ENCODE measurements at places on chromosomes 13 and 19.

- peak; percentile 39 for DNase-seq
These were observed 14.5 kb upstream of the MPHOSPH8 start for GRCh38 chr13:19618977-19619376.

DNA sequence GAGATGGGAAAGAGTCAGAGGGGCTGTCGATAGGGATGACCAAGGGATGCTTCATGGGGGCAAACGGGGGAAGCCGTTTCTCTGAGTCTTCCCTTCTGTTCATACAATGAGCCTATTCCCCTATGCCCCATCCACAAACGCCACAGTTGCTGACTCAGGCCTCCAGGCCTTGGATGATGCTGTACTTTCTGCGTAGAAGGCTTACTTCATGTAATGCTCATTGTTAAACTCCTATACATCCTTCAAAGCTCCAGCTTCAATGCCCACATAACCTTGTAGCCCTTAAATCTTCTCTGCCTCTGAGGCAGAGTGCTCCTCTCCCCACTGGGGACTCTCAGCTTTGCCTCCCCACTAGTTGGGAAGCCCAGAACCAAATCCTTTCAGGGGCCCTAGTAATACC is 120.3 kb downstream of the PTPRS start:
- DNase-seq: no peak

DNA sequence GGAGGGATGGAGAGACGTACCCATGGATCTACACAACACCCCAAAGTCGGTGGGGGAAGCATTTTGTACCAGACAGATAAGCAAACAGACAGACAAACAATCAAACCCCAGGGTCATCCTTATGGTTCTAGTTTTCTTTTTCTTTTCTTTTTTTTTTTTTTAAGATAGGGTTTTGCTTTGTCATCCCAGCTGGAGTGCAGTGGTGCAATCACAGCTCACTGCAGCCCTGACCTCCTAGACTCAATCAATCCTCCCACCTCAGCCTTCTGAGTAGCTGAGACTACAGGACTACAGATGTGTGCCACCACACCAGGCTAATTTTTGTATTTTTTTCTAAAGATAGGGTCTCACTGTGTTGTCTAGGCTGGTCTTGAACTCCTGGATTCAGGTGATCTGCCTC is 17.9 kb upstream of the FBL start:
- no peak for DNase-seq

- peak; percentile 9 for DNase-seq
These were observed 230.2 kb downstream of the TDRD3 start for GRCh38 chr13:60627071-60627686.

DNA sequence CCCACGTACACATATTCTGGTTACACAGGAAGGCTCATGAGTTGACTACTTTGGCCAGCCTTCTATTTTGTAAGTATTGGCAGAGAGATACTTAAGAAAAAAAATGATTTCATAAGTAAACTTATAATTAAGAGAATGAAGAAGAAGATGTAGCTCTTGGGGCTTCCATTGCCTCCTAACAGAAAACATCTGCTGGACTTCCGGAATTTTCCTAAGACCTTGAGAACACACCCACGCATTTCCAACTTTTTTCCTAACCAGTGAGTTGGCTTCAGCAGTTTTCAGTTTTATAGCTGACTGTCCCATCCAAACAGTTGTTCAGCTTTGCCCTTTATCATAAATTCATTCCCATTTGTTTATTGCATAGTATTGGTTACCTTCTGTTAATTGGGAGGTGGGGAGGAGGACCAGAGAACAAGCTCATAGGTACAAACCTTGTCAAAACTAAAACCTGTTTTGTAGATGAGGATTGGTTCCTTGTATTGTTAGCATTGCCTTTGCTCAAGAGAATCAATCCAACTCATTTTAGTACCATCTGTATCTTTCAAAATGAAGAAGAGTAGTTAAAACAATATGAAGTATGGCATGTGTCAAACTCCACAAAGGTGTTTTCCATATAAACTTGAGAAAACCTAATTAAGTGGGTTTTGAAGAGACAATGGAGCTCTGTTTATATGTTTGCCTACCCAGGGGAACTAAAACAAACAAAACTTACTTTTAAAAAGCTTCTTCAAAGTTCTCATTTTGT is 93.9 kb downstream of the COL4A2 start:
- DNase-seq: no peak

- DNase-seq: no peak
These were observed 953.1 kb downstream of the PCDH17 start for GRCh38 chr13:58584610-58585009.

DNA sequence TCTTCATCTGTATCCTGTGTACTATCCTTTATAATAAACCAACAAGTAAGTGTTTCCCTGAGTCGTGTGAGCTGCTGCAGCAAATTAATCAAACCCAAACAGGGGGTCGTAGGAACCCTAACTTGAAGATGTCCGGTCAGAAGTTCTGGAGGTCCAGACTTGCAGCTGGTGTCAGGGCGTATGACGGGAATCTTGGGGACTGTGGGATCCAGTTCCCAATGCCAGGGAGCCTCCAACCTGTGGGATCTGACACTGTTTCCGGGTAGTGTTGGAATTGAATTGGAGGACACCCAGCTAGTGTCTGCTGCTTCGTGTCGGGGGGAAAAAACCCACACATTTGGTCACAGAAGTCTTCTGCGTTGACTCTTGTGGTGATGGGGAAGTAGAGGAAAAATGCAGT is 52.1 kb upstream of the AMER2 start:
- no peak for DNase-seq

DNA sequence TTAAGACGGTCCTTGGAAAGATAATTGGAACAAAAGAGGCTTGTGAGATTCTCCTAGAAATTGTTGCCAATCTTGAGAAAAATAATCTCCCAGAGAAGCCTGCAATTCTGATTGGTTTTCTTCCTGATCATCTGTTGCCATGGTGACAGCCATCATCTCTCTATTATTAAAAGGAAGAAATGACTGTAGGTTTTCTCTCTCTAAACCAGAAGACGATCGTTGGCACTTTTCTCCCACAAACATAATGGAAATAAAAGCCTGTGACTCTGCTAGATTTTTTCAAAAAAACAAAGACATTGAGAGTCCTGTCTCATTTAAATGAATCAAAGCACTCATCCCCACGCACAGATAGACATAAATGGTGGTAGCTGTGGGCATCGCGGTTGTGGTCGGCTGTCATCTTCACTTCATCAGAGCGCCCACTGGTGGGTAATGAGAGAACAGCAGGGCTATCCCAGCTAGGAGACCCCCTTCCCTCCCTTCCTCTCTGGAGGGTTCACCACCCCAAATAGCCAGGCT is 21.7 kb upstream of the CALM3 start:
- DNase-seq: no peak

DNA sequence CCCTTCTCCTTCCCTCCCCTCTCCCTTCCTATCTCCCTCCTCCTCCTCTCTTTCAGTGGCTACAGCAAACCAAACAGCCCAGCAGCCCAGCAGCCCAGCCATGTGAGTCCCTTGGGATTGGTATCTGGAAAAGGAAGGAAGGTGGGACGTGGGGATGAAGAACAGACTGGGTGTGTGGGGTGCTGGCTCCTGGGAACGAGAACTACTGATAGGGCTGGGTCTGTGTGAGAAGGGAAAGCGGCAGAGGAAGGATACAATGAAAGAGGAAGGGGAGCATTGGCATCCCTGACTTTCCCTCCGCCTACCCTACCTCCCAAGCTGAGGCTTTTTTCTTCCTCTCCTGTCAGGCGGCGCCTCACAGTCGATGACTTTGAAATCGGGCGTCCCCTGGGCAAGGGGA is 863 bp downstream of the AURKC start:
- DNase-seq: no peak

DNA sequence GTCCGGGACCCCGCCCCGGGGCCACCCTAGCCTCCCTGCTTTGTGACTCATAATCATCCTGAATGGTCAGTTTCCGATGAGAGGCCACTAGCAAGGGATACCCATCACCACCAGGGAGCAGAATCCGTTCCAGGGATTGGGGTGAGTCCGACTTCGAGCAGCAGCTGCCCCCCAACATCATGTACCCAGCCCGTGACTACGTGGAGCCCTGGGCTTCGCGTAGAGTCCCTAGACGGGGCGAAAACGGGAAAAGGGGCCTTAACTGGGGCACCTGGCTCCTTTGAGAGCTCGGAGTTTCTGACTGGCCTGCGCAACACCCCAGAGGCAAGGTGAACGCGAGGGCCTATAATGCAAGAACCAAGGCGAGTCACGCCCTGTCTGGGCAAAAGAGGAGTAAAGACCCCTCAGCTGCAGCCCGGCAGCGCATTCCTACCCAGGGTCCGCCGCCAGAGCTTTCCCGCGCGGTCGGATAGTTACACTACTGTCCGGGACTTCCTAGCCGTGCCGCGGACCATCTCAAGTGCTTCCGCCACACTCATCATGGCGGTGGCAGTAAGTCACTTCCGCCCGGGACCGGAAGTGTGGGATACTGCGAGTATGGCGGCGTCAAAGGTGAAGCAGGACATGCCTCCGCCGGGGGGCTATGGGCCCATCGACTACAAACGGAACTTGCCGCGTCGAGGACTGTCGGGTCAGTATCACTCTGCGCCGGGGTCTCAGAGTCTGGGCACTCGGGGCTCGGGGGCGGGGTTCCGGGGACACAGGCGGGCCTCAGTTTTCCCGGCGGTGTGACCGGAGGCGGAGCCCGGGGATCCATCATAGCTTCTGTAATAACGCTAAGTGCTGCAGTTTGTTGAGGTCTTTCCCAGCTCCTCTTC is at the start of gene NDUFA13:
Gene NDUFA13 (plus strand): TSS at position 584 of the 878 bp plus-strand sequence. CDS start 14 bp downstream, at position 598.
- DNase-seq: peak; percentile 94
